Suppressor macrophage (primary cell): ENCODE measurements at places on chromosomes 5 and 9.

- no peak for DNase-seq
Measured at GRCh38 chr5:116340799-116341198, 233.8 kb downstream of the SEMA6A start.

DNA sequence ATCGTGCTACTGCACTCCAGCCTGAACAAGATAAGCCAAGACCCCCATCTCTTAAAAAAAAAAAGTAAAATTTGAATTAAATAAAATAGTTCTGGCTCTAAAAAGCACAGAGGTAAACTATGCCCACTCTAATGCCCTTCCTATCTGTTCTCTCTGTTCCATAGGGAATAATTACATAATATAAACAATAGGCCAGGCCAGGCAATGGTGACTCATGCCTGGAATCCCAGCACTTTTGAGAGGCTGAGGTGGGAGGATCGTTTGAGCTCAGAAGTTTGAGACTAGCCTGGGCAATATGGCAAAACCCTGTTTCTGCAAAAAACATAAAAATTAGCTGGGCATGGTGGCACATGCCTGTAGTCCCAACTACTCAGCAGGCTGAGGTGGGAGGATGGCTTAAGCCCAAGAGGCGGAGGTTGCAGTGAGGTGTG is 47.4 kb downstream of the MYO10 start:
- no peak for DNase-seq

- DNase-seq, result peak; percentile 88
Measured at GRCh38 chr5:178496642-178497041, 93.6 kb downstream of the COL23A1 start.

DNA sequence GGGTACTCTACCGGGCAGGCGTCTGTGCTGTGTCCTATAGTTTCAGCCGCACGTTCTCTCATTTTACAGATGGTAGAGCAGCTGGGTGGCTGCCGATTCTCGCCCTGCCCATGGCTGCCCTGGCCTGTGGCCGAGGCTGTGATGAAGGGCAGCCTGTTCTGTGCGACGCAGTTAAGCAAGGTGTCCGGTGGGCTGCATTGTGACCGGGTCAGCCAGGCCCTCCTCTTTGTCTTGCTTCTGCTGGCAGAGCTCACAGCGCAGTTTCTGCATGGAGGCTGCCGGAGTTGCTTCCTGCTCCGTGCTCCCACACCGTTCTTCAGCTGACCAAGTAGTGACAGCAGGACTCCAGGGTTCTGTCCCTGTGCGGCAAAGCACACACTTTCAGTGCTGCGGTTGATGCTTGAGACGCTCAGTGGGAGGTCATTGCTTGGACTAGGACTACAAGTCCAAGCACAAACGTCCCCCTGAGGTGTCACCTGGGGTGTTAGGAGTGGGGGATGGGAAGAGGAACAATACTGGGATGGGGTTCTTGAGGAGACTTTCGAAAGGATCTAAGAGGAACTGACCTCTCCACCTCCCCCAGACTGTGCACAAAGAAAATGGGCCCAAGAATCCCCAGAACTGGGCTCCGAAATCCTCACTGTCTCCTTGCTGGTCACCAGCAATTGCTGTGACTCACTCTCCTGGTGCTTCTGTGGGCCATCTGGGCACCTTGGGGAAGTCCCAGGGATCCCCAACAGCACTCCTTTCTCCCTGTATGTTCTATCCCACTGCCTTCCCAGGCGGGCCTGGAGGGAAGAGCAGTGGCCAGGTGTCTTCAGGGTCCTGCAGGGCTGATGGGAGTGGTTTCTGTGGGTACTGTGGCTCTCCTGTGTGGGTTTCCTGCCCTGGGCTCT is 58.2 kb downstream of the GADD45G start:
- DNase-seq, result peak; percentile 67

- DNase-seq, result peak; percentile 12
Measured at GRCh38 chr9:81264516-81264915, 424.8 kb downstream of the TLE1 start.

- DNase-seq, result no peak
Measured at GRCh38 chr5:50564079-50564478, 102.4 kb upstream of the PARP8 start.
